ENCODE measurements at places on chromosomes 2 and 18.

DNA sequence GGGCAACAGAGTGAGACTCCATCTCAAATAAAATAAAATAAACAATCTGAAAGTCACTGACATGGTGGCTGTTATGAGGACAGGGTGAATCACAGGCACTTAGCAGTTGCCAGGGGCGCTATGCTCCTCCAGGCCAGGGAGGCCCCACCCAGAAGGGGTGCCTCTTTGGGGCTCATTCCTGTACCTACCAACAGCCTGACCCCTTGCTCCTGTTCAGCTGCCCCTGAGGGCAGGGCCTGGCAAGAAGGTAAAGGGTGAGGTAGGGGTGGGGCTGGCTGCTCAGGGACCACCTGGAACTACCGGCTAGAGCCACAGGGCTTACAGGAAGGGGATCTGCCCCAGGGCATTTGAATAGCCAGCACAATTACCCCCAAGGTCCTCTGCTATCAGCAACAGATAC, 60.3 kb downstream of the INPP5D start:
- DNase-seq, result no peak

DNA sequence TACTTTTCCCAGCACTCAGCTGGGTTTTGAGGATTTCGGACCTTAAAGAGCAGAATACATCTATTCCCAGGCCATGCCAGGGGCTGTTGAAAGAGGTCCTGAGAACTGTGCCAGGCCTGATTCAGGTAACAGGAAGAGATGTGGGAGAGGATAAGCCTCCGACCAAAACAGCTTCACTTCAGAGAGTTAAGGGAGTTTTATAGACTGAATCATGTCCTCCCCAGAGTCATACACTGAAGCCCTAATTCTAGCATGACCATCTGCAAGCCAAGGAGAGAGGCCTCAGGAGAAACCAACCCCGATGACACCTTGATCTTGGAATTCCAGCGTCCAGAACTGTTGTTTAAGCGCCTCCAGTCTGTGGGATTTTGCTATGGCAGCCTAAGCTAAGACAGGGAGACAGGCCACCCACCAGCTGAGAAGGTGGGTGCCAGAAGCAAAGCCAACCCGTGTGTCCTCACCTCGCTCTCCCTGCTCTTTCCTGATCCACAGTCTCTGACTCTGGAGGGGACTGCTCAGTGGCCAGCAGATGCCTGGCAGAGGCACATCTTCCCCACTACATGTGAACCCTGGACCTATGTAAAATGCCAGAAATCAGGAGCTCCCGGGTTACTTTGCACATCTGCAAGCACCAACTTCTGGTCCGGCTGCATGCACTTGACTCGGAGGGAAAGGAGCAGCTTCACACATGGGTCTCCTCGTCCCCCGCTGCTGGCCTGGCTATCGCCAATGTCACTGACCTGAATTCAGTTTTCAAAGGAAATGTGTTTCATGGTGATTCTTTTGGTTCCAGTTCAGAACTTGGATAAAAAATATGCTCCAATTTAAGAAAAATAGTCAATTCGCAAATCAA, 116.8 kb upstream of the EPC2 start:
- no peak for DNase-seq

DNA sequence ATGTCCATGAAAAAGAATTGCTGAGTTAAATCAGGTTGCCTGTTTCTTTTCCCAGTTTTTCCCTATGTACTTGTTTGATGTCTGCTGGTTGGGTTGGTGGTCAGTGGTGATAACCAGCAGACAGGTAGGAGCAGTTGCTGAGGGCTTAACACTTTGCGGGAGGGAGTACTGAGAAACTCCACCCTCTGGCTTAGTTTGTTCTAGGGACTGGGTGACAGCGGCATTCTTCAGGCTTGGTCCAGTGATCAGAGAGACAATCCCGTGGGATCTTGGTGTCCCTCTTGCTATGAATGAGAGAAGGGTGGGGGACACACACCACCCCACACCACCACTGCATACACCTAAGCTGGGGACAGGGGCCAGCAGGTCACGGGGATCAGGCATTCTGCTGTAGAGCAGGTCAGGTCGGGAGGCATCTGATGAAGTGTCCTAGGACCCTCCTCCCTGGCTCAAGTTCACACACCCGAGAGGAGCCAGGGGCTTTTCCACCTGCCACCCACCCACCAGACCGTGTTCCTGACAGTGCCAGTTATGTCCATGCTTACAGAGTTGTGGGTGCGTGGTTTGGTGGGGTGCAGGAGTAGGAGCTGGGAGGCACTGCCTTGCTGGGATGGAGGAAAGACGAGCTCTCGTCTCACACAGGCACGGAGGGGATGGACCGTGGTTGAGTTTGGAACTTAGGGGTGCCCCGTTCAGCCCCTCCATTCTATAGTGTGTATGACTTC, 21.3 kb upstream of the ALLC start:
- no peak for DNase-seq

DNA sequence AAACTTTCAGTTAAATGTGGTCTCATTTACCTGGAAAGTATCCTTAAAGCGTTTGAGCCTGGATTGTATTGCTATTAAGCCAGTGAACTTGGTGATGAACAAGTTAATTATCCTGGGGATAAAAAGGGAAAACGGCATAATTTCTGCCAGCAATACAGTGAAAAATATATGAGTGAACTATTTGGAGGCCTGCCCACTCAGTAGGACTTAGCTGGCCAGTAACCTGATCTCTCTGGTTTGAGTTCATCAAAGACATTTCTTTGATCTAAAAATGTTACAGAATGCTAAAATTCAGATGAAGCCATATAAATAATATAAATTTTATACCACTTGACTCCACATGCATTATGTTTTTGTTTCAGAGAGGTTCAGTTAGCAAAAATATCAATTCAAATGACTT, 241.1 kb upstream of the VWC2L start:
- no peak for DNase-seq

- DNase-seq, result no peak
Measured at GRCh38 chr2:65339648-65340047, 92.8 kb downstream of the SPRED2 start.

GRCh38 chr2:71756280-71756906, 303.0 kb downstream of the DYSF start:
- no peak for DNase-seq

GRCh38 chr2:64021578-64021977, 2.4 kb upstream of the VPS54 start:
- no peak for DNase-seq

GRCh38 chr18:49277395-49278036, 182.9 kb downstream of the DYM start:
- no peak for DNase-seq

DNA sequence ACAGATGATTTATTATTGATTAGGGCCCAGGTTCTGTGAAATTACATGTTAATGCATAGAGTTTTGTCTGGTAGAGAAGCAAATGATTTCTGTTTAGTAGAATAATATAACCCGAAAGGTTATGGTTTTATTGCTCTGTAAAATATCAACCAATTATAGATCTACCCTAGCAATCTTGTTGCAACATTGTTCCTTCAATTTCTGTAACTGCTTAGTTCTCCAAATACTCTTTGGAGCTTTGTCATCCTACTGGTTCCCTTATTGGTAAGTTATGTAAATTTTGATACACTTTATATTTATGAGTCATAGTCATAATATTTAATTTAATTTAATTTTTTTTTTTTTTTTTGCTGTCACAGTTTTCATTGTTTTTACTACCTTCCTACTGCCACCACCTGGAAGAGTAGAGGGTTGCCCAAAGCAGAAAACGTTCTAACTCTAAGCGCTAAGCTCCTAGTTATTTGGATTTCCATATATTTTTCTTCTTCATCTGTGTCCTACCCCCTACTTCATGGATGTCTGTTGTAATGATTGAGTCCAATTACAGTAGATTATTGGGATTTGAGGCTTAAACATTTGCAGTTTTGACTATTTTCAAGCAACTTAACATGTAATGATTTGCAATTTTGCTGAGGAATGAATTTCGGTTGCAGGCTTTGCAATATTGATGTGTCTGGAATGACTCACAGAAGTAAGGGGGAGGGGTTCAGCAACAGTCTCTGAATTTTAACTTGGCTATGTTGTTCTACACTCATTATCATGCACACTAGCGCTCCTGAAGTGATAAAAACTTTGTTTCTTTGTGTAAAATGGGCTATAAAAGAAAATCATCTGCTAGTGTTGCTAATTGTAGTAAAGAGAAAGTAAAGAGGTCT, 51.1 kb downstream of the NABP1 start:
- DNase-seq, result no peak

- no peak for DNase-seq
Measured at GRCh38 chr2:201432621-201433393, 18.5 kb downstream of the TRAK2 start.

GRCh38 chr2:156891609-156892008, 365.9 kb upstream of the GALNT5 start:
- DNase-seq, result no peak

DNA sequence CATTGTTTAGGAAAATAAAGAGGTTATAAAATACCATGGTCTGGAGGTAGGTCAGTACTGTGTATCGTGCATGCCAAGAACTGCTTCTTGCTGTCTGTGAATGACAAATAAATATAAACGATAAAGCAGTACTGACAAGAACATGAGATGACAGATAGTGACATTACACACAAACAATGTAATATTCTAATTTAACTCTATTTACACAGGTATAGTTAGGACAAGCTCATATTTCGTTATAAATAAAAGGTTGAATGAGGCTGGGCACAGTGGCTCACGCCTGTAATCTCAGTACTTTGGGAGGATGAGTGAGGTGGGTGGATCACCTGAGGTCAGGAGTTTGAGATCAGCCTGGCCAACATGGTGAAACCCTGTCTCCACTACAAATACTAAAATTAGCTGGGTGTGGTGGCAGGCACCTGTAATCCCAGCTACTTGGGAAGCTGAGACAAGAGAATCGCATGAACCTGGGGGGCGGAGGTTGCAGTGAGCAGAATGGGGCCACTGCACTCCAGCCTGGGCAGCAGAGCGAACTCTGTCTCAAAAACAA, 14.7 kb upstream of the GPR75 start:
- DNase-seq, result no peak

DNA sequence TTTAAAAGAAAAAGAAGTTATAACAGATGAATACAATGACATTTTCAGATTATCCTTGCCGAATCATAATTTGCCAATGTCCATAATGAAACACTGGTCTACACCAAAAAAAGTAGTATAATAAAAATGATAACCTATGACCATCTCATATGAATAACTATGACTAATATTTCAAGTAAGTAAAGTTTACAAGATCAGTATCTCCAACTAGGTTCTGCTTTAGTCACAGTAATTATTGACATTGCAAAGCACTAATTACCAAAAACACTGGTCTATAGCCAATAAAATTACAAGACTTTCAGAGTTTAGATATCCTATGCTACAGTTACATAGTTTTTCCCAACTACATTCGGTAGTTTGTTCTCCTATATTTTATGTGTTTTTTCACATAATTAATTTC, 136.7 kb downstream of the MEMO1 start:
- no peak for DNase-seq

GRCh38 chr18:59515147-59515546, 156.1 kb upstream of the LMAN1 start:
- no peak for DNase-seq

GRCh38 chr2:65390134-65390533, 42.3 kb downstream of the SPRED2 start:
- DNase-seq, result no peak

DNA sequence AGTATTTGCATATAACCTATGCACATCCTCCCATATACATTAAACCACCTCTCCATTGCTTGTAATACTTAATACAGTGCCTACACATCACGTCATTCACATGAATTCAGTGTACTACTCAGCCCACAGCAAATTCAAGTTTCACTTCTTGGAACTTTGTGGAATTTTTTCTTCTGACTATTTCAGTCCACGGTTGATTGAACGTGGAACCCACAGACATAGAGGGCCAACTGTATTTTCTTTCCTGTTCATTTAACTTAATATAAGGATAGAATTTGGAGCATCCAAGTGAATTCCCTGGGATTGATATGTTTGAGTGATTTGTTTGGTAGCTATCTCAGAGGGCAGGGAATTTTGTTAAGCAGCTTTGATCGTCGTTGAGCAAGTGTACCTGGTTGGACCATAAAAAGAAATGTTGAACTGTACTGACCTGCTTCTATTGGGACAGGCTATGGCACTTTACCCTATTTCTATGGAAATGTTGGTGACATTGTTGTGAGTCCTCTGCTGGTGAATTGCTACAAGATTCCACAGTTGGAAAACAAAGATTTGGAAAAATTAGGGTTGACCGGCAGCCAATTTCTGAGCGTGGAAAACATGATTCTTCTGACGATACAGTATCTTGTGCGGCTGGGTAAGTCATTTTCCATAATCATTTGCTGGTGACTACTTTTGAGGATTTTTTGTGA, 156.6 kb downstream of the ESCO1 start:
- no peak for DNase-seq

- no peak for DNase-seq
Measured at GRCh38 chr2:173187941-173188788, 112.5 kb downstream of the MAP3K20 start.

DNA sequence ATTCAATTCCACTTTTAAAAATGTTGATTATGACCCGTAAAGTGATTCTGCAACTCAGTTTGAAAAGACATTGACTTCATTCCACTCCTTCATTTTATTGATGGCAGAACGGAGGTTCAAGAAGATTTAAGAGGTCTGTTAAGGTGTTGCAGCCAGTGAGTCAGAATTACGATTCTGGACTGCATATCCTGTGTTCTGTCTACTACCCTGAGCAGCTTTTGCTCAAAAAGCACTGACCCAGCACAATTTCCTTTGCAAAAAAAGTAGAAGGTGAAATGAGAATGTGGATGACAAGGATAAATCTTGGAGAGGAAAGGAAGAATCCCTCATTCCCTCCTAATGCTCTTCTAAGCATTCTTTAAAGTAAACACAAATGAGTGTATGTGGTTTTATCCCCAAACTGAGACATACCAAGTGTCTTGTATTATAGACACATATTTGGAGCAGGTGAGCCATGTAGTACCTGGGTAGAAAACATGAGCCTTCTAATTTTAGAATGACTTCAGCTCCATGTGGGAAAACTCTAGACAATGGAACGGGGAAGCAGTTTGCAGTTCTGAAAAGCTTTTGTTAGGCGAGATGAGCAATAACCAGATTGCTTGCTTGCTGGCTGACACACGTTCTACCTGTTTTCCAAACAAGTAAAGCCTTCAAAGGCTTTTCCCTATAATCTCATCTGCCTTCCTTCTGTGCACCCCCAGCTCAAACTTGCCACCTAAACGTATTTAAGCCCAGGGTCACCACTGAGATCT, 44.7 kb downstream of the TGFA start:
- DNase-seq, result no peak
